ENCODE measurements at places on chromosomes 13 and 19. TPM values are rescaled to one million over a fixed set of nuclear protein-coding genes. Genes with fewer than 3 reads are reported as not detected.

The ZNF135 gene
- 11.1 TPM for total RNA-seq

The PRX gene
- total RNA-seq: 4.7 TPM

The ZNF175 gene
- total RNA-seq: 5.0 TPM

DNA sequence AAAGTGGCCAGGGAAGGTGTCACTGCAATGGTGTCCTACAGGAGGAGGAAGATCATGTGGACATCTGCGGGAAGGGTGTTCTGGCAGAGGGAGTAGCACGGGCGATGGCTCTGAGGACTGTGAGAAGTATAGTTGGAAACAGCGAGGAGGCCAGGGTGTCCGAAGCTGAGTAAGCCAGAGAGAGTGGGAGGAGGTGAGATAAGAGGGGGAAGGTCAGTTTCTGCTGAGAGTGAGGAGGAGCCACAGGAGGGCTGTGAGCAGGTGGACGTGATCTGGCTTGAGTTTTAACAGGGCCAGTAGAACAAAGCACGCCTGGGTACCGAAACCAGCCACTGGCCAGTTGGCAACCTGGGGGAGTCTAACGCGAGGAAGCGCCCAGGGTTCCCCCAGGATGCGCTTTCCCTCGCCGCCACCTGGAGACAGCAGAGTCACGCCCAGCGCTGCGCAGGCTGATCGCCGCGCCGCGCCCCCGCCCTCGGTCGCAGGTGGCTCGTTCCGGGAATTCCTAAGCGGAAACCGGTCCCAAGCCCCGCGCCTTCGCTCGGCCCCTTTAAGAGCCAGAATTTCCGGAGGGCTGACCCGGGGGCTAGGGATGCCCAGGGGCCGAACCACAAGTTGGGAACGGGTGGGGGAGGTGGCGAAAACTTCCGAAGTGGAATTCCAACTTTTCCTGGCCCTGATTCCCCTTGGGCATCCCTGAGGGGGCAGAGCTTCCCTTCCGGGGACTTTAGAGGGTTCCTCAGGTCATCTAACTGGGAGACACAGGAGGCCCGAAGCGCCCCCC lies 1.1 kb upstream of the LSR start:
- peak; percentile 98 for DNase-seq
- peak overlapping the region; percentile 95 for H3K4me3 ChIP-seq
- peaks cover 8% of the 10 kb centered on the region for H3K4me1 ChIP-seq
- H3K36me3 ChIP-seq: no peaks in the 10 kb centered on the region
- H3K27me3 ChIP-seq: no peaks in the 10 kb centered on the region

DNA sequence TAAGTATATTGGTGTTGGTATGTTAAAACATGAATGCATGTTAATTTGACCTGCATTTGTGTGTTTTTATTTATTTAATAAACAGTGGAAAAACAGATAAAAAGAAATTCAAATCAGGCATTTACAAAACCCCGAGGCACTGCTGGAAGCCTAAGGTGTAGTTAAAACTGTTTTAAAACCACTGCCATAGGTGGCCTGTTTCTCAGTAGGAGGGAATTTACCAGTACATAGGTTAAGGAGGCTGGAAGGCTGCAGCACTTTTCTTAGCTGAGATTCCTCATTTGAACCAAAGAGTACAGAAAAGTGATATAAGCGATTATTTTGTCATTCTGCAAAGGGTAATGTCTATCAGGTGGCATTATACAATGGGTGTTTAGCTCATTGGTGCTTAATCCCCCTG lies 99.6 kb downstream of the PAN3 start:
- peak overlapping the region; percentile 17 for H3K27ac ChIP-seq
- peaks cover under 1% of the 10 kb centered on the region for H3K36me3 ChIP-seq
- DNase-seq: peak; percentile 13
- H3K4me1 ChIP-seq: peaks cover 24% of the 10 kb centered on the region
- no peak overlapping the region for H3K4me3 ChIP-seq
- no peaks in the 10 kb centered on the region for H3K27me3 ChIP-seq

DNA sequence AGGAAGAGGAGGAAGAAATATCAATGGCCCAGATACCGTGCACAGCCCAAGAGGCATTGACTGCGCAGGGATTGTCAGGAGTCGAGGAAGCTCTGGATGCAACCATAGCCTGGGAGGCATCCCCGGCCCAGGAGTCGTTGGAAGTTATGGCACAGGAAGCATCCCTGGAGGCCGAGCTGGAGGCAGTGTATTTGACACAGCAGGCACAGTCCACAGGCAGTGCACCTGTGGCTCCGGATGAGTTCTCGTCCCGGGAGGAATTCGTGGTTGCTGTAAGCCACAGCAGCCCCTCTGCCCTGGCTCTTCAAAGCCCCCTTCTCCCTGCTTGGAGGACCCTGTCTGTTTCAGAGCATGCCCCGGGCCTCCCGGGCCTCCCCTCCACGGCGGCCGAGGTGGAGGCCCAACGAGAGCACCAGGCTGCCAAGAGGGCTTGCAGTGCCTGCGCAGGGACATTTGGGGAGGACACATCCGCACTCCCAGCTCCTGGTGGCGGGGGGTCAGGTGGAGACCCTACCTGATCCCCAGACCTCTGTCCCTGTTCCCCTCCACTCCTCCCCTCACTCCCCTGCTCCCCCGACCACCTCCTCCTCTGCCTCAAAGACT lies 36.0 kb downstream of the KEAP1 start:
- no peak overlapping the region for H3K27ac ChIP-seq
- no peak overlapping the region for H3K4me3 ChIP-seq
- peaks cover 5% of the 10 kb centered on the region for H3K27me3 ChIP-seq
